ENCODE measurements at places on chromosomes 12 and 14. TPM values are rescaled to one million over a fixed set of nuclear protein-coding genes. Genes with fewer than 3 reads are reported as not detected.

DNA sequence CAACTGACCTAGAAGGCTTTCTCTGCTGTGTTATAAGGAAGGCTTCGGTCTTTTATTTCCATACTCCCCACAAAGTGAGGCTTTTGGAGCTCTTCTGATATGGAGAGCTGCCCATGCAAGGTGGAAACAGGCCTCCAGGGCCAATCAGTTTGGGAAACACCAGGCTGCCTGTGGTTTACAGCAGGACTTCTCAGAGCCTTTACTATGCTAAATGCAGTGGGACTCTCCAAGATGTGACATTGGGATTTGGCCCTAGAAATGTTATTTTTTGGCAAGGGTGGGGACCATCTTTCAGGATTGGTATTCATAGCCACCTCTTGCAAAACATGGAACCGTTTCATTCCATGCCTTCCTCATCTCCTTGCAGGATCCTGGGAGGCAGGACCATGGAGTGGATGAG, 3.7 kb downstream of the ACACB start:
- DNase-seq = no peak

Gene RTL1
- not detected for total RNA-seq

Gene LRTM2
- not detected for total RNA-seq

DNA sequence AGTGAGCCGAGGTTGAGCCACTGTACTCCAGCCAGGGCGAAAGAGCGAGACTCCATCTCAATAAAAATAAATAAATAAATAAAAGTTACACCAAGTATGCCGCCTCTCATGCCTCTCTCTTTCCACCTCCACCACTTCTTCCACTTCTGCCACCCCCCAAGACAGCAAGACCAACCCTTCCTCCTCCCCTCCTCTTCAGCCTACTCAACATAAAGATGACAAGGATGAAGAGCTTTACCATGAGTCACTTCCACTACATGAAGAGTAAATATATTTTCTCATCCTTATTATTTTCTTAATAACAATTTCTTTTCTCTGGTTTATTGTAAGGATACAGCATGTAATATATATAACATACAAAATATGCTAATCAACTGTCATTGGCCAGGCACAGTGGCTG, 3.6 kb upstream of the TMED2 start:
- DNase-seq = no peak
